ENCODE measurements at places on chromosomes 6 and 20.

GRCh38 chr20:23087587-23088251 is 1.6 kb upstream of the CD93 start:
- DNase-seq = no peak

GRCh38 chr6:135883536-135883935 is 32.0 kb downstream of the PDE7B start:
- DNase-seq = no peak

GRCh38 chr6:150008588-150008987 is 16.7 kb downstream of the RAET1L start:
- no peak for DNase-seq

DNA sequence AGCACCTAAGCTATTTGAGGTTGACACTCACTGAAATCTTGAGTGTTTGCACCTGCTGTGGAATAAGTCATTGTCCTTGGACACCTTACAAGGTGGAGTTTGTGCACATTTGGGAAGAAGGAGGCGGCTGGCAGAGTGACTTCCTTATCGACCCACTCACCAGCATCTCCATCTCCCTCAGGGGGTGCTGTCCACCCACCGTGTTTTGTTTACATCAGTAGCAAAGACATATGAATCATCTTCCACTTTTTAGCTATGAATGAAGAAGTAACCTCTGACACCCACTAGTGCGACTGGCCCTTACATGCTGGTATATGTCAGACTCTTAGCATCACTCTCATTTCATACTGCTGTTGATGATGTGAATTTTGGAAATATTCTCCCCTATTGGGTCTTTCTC is 119.5 kb upstream of the SGK1 start:
- no peak for DNase-seq

DNA sequence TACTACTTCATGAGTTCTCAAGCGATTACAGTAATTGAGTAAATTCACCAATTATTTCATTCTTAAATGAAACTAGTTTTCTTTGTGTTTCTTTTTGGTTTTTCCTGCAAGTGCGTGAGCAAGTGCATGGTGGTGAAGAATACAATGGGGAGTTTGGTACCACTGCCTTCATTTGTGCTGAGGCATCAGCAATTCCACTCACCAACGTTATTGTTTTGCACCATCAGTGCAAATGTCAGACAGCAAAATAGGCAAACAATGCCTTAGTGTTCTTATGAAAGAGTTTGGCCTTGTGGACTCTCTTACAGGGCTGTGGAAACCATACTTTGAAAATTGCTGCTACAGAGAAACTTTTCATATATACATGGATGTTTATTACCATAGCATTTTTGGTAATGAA is 8.2 kb downstream of the CDH26 start:
- no peak for DNase-seq

DNA sequence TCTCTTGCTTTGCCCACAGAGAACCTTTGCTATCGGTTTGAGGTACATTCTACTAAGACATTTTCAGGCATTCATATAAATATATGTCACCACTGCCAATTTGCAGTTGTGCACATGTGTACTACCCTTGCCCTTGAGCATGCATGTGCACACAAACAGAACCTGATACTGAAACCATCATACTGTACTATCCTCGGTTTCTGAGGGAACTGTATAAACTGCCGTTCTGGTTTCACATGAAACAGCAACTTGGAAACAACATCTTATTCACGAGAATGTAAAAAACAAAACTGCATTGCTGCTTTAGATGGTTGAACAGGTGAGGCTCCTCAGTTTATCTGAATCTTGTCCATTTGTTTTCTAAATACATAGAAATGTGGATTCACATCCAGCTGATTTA is 151.2 kb upstream of the TMEM170B start:
- no peak for DNase-seq

DNA sequence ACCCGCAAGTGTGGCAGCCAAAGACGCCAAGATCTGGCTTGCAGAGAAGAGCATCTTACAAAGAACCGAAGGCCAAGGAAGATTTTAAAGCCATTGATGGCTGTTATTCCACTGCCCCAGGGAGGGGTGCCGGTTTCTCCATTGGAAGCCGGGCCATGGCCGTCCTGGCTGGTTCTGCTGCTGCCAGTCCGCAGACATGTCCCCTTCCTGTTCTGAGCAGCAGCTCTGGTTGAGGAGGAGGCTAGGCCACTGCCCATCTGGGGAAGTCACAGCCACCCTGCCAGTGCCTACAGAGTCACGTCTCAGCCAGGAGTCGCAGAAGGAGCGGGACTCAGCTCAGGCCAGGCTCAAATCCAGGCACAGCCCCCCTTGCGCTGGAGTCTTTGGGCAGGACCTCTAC is 42.6 kb upstream of the MRGBP start:
- DNase-seq = no peak

DNA sequence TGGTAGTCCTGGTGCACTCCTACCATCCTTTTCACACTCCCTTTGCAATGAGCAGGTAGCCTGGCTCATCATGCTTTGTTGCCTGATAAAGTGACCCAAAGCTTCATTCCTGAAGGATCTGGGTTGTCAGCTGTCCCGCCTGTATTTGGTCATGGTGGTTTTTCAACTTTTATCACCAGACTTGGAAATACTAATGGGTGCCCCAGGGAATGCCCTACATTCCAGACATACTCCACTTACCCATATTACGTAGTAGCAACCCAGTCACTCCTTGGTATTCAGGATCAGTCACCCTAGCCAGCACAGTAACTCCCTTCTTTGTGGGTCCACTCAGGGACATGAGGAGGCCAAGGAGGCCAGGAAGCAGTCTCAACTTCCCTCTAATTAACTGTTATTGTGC is 199.2 kb downstream of the MAFB start:
- DNase-seq = no peak

DNA sequence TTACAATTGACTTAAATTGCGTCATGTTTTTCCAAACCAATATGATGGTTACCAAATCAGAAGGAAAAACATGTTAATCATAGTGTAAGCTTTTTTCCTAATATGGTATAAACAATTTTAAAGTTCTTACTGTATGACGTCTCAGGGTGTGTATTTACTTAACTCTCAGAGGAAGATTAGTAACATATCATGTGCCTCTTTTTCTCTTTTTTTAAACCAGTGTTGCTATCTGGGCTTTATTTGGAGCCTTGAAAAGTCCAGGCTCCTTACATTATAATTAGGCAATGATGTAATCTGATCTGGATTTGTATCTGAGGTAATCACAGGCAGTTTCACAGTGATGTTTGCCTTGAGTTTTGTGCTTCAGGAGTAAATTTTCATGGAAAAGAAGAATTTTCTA is 20.4 kb upstream of the RAB23 start:
- DNase-seq = no peak

DNA sequence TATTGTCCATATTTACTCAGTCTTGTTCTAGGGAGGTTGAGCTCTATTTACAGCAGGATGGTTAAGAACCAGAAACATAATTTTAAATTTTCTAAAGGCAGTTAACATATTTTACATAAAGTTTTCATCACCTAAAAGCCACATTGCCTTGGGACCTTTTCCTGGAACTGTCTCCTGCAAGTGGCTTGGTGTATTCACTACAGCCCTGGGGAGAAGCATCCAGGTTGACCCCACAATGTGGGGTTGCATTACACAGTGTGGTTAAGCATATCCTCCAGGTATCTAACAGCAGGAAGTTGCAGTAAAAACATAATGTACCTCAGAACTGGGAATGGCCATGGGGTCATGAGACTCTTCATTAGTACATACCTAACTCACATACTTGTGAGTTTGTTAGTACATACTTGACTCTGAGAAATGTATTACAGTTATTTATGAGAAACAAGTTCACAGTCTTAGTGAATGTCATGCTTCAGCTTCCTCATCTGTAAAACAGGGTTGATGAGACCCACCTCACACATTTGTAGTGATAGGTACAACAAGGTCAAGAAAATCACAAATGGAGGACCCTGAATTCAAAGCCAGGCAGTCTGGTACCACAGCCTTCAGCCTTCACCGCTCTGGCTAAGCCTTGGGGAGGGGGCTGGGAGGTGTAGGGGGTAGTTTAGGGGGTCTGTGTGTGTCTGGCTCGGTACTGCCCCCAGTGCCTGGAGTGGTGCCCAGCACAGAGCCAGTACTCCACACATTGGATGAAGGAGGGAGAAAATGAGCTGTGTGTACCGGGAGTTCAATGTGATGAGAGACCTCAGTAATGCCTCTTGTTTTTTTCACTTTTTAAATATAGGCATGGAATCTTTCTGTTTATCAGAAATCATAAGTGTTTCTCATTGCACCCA is 52.9 kb downstream of the KAT14 start:
- DNase-seq = no peak
